ENCODE measurements at places on chromosomes 5 and 9. TPM values are rescaled to one million over a fixed set of nuclear protein-coding genes. Genes with fewer than 3 reads are reported as not detected.

The HRCT1 gene
- total RNA-seq: not detected

The FBP1 gene
- 5.1 TPM for total RNA-seq

The PCSK5 gene
- total RNA-seq: 24.5 TPM

The PCDHB4 gene
- 1.6 TPM for total RNA-seq

GRCh38 chr9:126702151-126703001 lies 88.6 kb downstream of the LMX1B start:
- no peak for DNase-seq

DNA sequence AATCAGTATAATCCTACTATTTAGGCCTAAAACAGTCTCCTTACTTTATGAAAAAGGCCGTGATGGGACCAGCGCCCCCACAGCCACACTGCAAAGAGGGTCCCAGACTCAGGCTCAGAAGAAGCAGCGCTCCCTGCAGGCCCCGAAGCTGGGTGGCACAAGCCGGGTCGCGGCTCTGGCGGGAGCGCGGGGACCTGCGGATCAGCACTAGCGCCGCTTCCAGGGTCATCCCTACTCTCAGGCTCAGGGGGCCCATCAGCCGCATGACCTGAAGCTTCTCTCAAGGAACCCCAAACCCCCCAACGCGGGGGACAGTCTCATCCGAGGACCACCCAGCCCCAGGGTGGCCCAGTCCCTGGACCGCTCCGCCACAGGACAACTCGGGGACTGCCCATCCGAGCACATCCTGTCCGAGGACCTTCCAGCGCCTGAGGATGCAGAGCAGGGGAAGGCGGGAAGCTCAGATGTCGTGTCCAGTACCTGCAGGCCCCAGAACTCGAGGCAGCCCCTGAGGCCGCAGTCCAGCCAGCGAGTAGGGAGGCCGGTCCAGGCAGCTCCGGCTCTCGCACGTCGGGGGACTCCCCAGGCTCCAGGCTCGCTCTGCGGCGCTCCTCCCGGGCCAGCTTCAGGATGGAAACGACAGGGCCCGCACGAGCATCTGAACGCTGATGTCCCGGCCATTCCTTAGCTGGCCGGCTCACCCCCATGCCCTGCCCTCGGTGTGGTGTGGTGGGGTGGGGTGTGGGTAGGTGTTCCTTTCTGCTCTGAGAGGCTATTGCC lies 32.4 kb upstream of the CDK20 start:
- no peak for DNase-seq

DNA sequence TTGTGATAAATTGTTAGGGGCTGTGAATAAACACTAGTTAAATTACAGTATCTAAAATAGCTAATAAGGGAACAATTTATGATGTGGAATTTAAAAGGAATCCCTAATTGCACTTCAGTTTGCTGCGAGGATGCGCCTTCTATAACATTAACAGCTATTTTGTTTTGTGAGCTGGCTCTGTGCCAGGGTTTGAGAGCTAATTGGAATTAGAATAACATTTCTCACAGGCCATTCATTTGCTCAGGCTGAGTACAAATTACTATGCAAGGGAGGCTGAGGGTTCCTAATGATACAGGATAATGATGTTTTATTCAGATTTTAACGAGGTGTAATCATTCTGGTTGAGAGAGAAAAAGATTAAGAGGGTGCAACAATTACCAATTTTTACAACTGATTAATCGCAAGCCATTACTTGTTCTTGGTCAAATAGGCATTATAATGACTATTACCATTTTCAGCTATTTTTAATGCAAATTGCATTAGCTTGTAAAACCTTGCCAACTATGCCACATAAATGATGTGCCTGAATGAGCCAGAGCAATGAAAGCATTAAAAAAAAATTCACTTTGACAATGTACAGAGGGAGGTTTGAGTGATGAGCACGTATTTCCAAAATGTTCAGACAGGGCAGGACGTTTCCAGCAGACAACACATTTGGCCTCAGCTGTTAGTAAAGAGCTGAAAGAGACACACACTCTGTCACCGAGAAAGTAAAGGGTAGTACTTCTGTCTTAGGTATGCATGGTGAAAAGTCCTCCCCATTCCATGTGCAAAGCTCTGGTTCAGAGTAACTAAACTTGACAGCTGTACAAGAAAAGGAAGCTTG lies 576.5 kb downstream of the TLE1 start:
- no peak for DNase-seq

GRCh38 chr9:97668485-97668884 lies 28.7 kb downstream of the XPA start:
- no peak for DNase-seq

- DNase-seq: no peak
These were observed 18.0 kb upstream of the CDC23 start for GRCh38 chr5:138230981-138231589.
